GM12878 (cell line): ENCODE measurements at places on chromosomes 12 and 14.

DNA sequence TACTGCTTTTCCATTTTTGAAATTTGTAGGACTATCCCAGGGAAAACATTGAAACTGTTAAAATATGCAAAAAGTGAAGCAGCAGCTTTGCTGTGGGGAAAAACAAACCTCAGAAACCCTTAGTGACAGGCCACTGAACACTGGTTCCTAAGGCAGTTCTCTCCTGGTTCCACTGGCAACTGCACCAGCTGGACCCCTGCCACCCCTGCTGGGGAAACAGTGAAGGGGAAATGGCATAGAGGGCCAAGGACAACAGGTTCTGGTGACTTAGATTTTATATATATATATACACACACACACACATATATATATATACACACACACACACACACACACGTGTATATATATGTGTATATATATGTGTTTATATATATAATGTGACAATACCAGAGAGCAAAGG lies 16.2 kb upstream of the KRT7 start:
- no peak for DNase-seq
- H3K27ac ChIP-seq, result no peak overlapping the region
- no peaks in the 10 kb centered on the region for H3K36me3 ChIP-seq
- H3K4me1 ChIP-seq, result peaks cover 2% of the 10 kb centered on the region; the same call in 1 of the 2 replicates
- H3K4me3 ChIP-seq, result no peak overlapping the region
- H3K27me3 ChIP-seq, result no peaks in the 10 kb centered on the region

- no peak for DNase-seq
- peak overlapping the region; percentile 86 for H3K4me3 ChIP-seq
- peaks cover 4% of the 10 kb centered on the region; the same call in 1 of the 2 replicates for H3K4me1 ChIP-seq
- H3K27ac ChIP-seq, result peak overlapping the region; percentile 98
- H3K36me3 ChIP-seq, result no peaks in the 10 kb centered on the region
These were observed 551 bp downstream of the RAP1B start for GRCh38 chr12:68611094-68611805.

DNA sequence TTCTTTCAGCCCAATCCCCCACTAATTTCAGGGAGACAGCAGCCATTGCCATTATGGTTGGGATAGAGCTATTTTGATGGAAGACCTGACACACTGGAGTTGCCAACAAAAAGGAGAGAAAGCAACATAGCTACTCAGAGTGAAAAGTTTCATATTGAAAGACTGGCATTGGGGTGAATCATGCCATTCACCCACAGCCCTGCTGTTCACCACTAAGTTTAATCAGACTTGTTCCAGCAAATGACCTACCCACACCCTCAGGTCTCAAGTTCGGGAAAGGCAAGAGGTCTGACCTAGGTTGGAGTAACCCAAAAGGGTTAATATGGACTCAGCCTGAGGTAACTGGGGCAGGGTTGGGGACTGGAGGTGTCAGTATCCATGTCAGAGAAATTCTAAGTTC lies 169.2 kb downstream of the PAWR start:
- no peaks in the 10 kb centered on the region for H3K4me1 ChIP-seq
- H3K27ac ChIP-seq, result no peak overlapping the region
- H3K36me3 ChIP-seq, result no peaks in the 10 kb centered on the region
- no peak for DNase-seq

DNA sequence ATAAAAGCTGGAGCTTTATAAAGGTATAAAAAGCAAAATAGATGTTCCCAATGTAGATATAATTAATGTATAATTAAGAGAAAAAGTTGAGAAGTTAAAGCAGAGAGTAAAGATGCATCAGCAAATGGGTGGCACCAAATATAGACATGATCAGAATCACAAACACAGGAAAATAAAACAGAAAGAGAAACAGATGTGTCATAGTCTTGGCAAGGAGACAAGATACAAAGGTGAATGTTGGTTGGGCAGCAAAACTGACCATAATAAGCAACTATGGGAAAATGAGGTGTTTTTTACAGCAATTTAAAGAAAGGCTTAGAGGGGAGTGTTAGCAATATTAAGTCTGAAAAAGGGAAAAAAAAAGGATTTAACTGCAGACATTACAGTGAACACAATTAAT lies 135.4 kb upstream of the CLEC14A start:
- no peak overlapping the region for H3K4me3 ChIP-seq
- H3K27ac ChIP-seq, result no peak overlapping the region
- no peaks in the 10 kb centered on the region for H3K4me1 ChIP-seq
- H3K27me3 ChIP-seq, result no peaks in the 10 kb centered on the region
- no peaks in the 10 kb centered on the region for H3K36me3 ChIP-seq
- DNase-seq, result no peak

DNA sequence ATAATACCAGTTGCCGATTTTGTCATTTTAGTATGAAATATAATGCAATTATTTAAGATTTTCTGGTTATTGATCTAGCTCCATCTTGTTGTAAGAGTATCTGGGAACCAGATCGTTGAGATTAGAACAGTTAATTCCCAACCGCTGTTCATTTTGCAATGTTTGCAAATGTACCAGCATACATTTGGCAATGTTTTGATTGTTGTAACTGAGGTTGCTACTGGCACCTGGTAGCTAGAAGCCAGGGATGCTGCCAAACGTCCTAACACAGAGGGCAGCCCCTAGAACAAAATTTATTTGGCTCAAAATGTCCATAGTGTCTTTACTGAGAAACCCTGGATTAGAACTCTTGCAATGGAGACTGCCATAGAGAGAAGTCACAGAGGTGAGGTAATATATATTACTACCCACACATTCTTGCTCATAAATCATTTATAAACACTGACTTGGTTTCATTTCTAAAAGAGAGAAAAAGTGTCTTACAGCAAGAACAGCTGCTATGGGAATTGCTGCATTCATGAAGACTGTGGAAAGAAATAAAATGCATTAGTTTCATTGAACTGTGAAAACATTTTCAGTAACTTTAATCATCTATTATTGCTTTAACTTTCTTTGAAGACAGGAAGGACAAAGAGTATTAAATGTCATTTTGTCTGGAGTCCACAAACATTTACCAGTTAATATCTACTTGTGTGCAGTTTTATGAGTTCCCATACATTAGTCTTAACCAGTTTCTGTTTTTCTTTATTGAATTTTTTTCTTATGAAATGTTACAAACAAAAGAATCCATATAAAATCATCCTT lies 46.2 kb downstream of the ABCC9 start:
- no peak for DNase-seq
- H3K4me3 ChIP-seq, result no peak overlapping the region
- no peaks in the 10 kb centered on the region for H3K27me3 ChIP-seq
- no peak overlapping the region for H3K27ac ChIP-seq
- H3K36me3 ChIP-seq, result no peaks in the 10 kb centered on the region

- no peak overlapping the region for H3K4me3 ChIP-seq
- H3K36me3 ChIP-seq, result no peaks in the 10 kb centered on the region
- no peak for DNase-seq
- H3K4me1 ChIP-seq, result no peaks in the 10 kb centered on the region
These were observed 2.6 kb upstream of the PPP1R1A start for GRCh38 chr12:54590978-54591591.
